ENCODE measurements at places on chromosomes 2 and 18.

DNA sequence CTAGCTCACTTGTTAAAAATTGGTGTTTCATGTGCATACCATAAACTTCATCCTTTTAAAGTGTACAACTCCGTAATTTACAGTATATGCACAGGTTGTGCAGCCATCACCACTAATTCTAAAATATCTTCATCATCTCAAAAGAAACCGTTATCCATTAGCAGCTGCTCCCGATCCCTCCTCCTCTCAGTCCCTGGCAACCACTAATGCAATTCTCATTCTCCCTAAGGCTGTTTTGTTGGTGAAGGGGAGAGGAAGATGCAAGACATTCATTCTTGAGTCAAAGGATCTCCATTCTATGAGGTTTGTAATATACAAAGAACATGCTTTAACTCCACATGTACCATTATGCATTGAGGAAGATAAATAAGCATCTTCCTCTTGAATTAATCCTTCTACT lies 48.6 kb downstream of the RNU4ATAC start:
- DNase-seq, result no peak

- DNase-seq, result no peak
Measured at GRCh38 chr2:119249855-119250717, 26.5 kb downstream of the STEAP3 start.

DNA sequence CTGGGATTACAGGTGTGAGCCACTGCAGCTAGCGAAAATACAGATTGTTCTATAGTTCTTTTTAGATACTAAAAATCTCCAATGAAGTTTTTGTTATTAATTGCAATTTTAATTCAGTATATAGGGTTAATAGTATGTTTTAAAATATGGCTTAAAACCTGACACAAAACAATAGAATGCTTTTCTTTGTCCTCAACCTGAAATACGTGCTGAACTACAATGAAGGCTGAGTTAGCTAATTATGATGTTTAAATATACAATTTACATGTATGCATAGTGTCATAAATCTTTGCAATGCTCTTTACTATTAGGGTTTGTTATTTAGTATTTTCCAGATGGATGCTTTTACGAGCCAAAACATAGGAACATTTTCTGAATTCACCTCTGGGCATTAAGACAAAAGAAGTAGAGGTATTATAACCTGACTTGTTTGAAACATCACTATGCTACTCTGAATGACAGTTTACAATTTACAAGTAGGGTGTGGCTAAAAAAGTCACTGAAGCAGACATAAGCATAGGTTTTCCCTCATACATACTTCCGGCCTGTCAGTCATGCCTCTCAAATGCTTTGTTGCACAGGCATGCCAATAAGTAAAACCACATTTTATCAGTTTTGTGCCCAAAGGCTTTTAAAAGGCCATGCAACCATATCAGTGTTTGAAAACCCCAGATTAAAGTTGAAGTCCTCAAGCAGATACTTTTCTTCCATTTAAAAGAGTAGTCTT lies 168.3 kb downstream of the OTX1 start:
- no peak for DNase-seq

GRCh38 chr2:122136056-122136455 lies 380.6 kb downstream of the TSN start:
- DNase-seq, result no peak

GRCh38 chr18:11284811-11285210 lies 135.4 kb upstream of the PIEZO2 start:
- DNase-seq, result no peak

- DNase-seq, result no peak
Measured at GRCh38 chr2:144914622-144915318, 394.9 kb upstream of the ZEB2 start.

GRCh38 chr2:85240055-85240454 lies 87.7 kb downstream of the TGOLN2 start:
- DNase-seq, result no peak

- DNase-seq, result no peak
Measured at GRCh38 chr18:79954791-79955190, 3.3 kb upstream of the SLC66A2 start.

DNA sequence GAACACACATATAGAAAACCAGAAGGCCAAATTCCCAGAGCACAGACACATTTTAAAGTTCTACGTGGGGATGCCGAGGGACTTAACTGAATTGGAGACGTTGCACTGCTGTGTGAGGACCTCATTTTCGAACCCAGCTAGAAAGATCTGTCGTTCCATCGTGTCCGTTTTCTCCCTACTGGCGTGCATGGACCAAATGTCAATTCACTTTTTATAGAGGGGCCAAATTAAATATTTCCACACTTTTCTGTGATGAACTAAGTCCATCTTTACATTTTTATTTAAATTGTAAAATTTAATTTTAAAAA lies 692 bp upstream of the TSHZ1 start:
- DNase-seq, result no peak

DNA sequence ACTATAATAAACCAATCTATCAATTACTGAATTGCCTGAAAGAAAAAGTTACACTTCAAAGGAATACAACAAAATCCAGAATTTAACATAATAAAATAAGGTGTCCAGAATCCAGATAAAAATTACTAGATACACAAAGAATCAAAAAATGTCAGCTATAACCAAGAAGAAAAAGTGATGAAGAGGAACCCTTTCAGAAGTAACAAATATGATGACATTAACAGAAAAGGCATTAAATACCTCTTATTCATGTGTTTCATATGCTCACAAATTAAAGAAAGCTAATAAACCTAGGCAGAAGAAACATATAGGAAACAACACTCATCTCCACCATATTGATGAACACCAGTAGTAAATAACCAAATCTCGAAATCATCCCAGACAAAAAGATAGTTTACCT lies 722.8 kb downstream of the ADCYAP1 start:
- DNase-seq, result no peak

GRCh38 chr2:108542071-108542470 lies 7.8 kb downstream of the LIMS1 start:
- no peak for DNase-seq

- DNase-seq, result no peak
Measured at GRCh38 chr2:62178741-62179271, 17.1 kb upstream of the B3GNT2 start.

DNA sequence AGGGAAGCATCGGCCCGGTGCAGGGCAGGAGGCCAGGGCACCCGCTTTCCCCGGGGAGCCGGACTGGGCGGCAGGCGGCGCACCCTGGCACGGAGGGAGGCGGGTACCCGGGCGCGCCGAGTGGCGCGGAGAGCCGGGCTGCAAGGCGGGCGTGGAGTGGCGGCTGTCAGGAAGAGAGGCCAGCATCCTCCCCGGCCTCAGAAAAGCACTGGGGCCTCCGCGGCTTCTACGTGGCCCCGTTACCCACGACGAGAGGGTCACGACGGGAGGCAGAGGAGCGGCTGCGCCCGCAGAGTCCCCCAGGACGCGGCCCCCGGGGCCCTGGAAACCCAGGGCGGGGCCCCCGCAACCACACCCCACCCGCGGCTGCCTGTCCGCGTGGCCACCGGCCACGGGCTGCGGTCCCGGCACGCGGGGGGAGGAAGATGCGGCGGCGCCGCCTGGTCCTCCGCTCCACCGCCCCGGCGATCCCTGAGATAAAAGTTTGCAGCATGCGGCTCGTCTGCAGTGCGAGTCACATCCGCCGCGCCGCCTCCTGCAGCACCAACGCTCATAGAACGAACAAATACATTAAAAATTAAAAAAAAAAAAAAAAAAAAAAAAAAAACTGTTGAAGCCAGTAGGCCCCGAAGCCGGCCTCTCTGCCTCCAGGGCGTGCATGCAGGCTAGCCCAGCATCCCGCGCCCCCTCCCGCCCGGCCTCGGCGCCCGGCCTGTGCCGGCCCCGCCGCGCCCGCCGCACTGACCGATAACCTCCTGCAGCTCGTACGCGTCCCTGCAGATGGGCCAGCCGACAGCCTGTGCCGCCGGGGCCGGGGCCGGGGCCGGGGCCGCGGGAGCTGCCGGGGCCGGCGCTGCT lies 683 bp downstream of the STK39 start:
- DNase-seq, result peak; percentile 40

GRCh38 chr2:72165792-72166191 lies 18.1 kb upstream of the CYP26B1 start:
- no peak for DNase-seq

DNA sequence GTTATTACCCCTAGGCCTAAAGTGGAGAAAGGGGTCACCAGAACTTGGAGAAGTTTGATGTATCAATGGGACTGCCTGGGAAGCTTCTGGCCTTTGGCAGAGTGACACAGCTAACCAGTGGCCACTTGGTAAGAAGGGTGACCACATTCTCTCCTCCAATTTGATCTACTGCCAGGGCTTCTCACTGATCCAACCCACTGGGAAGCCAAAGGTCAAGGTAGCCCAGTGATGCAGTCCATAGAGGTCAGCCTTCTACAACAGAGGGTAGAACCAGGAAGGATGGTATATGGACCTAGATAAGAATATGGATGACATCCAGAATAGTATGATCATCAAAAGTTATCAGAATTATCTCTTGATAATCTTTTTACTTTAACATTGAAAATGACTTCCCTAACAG lies 493.6 kb downstream of the NYAP2 start:
- DNase-seq, result no peak

DNA sequence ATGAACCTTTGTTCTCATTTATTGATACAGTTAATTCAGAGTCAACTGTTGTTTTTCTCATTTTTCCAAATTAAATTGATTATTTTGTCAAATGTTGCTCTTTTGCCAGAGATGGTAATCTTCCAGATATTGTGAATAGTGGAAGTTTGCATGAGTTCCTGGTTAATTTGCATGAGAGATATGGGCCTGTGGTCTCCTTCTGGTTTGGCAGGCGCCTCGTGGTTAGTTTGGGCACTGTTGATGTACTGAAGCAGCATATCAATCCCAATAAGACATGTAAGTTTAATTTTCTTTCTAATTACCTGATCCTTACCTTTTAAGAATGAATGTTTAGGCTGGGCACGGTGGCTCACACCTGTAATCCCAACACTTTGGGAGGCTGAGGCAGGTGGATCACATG lies 7.8 kb downstream of the CYP20A1 start:
- no peak for DNase-seq

- no peak for DNase-seq
Measured at GRCh38 chr18:73778032-73778359, 369.6 kb downstream of the FBXO15 start.

- no peak for DNase-seq
Measured at GRCh38 chr2:28622101-28622499, 126.2 kb downstream of the PLB1 start.

DNA sequence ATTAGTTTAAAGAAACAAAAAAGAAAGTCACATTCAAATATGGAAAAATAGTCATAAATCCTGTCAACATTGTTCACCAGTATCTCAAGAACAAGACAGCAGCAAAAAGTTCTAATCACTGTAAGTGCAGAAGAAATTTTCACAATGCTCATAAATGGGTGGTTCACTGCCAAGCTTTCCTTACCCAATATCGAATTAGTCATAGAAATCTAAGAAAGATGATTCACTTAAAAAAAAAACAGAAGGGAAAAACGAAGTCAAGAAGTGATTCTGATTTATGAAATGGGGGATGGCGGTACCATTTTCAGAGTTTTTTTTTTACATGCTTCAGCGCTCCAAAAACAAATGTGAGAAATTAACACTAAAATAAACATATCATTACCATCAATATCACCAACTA lies 156.7 kb downstream of the EXOC6B start:
- no peak for DNase-seq

- no peak for DNase-seq
Measured at GRCh38 chr2:105344704-105345345, 7.5 kb downstream of the C2orf49 start.

- no peak for DNase-seq
Measured at GRCh38 chr2:236137066-236137465, 31.1 kb downstream of the GBX2 start.

DNA sequence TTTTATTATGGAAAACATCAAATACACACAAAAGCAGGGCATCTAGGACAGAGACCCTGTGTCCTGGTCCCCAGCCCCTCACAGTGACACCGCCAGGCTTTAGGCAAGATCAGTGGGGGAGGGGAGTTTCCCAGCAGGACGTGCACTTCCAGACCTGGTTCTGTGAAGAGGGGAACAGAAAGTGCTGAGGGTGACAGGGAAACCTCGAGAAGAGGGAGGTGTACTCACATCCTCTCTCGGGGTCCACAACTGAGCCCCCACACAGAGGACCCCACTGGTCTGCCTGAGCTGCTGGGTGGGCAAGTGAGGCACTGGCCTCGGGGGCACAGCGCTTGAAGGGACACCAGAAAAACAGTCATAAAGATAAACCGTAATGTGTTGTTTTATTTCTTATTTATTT lies 4.4 kb upstream of the GPR35 start:
- no peak for DNase-seq

- no peak for DNase-seq
Measured at GRCh38 chr2:159985656-159986055, 76.8 kb downstream of the PLA2R1 start.

- DNase-seq, result no peak
Measured at GRCh38 chr18:3554811-3555427, 104.9 kb downstream of the TGIF1 start.

DNA sequence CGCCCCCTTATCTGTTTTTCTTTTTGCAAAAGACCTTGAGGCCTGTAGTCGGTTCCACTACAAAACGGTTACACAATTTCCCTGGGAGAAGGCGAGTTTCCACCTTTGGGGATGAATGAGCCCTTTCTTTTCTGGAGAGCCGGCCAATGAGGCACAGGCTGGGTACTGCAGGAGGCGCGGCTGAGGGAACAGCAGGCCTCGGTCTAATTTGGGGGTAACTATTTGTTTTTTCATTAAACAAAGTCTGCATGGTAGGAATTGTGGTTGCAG lies 129.2 kb downstream of the MYCN start:
- no peak for DNase-seq

DNA sequence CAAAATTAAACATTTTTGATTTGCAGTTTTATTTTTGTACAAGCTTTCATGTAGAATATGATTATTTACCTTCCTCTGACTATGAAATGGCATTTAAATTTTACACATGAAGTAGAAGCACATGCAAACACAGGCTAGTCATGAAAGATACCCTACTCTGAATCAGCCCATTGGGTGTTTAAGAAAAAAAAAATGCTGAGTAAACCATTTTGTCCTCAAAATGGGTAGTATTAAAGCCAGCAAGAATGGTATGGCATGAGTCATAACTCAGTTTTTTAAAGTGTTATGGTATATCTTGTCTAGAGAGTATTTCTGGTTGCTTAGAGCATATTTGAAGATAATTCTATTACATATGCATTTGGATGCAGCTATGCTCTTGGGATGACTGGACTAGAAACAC lies 55.0 kb downstream of the PKP4 start:
- DNase-seq, result no peak

- no peak for DNase-seq
Measured at GRCh38 chr2:99789849-99790248, 300.0 kb upstream of the REV1 start.

GRCh38 chr2:122101319-122101718 lies 345.9 kb downstream of the TSN start:
- no peak for DNase-seq

DNA sequence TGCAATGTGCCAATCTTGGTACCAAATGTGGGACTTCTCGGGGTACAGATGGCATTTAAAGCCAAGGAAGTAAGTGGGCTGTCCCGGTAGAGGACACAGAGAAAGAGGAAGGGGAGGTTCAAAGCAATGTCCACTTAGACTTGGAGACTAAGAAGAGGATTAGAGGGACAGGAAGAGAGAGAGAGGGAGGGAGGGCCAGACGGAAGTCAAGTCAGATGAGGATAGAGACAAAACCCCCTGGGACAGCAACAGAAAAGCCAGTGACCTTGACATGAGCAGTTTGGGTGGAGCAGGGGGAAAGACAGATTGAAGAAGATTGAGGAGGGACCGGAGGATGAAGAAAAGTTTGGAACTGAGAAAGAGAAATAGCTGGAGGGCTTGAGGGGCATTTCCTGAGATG lies 164.5 kb downstream of the NCK2 start:
- no peak for DNase-seq

- no peak for DNase-seq
Measured at GRCh38 chr2:188870289-188870688, 103.9 kb upstream of the COL3A1 start.

GRCh38 chr2:233818639-233819621 lies 35.4 kb downstream of the HJURP start:
- no peak for DNase-seq
